GM12892 (cell line): ENCODE measurements at places on chromosomes 4 and X.
A peak's percentile ranks its signal among the peaks of the same experiment; 100 is the strongest.

DNA sequence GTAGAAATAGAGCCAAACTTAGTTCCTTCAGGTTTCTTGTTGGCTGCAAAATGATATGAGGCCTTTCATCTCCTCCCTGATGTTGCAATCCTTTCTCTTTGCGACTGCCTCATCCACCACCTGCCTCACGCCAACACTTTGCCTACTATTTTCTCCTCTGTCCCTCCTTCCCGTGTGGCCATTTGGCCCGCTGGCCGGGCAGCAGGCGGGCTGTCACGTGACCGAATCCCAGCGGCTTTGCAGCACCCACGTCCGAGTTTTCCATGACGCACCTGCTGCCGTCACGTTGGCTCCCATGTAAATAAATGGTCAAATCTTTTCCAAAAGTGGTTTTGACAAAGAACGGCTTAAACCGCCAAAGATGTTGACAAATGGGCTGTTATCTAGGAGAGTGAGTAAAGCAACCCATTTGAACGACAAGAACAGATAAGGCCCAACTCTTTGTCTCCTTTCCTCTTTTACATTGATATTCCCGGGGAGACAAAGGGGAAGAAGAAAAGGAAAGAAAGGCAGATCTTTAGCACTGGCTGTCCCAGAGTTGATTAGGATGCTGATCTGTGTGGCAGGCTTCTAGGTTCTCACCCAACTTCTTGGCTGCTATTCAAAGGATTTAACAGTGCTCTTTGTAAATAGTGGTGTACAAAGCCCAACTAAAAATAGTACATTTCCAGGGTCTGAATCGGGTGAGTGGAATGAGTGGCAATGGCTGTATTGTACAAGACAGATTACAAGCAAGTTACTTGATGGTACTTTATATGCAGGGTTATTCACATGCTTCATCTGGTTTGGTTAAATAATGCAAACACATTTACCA is 174.2 kb upstream of the JADE1 start:
- DNase-seq = no peak

- DNase-seq = no peak
These were observed 144.8 kb downstream of the SPATA18 start for GRCh38 chr4:52195869-52196268.

GRCh38 chr4:10673817-10674369 is 10.7 kb downstream of the CLNK start:
- no peak for DNase-seq

DNA sequence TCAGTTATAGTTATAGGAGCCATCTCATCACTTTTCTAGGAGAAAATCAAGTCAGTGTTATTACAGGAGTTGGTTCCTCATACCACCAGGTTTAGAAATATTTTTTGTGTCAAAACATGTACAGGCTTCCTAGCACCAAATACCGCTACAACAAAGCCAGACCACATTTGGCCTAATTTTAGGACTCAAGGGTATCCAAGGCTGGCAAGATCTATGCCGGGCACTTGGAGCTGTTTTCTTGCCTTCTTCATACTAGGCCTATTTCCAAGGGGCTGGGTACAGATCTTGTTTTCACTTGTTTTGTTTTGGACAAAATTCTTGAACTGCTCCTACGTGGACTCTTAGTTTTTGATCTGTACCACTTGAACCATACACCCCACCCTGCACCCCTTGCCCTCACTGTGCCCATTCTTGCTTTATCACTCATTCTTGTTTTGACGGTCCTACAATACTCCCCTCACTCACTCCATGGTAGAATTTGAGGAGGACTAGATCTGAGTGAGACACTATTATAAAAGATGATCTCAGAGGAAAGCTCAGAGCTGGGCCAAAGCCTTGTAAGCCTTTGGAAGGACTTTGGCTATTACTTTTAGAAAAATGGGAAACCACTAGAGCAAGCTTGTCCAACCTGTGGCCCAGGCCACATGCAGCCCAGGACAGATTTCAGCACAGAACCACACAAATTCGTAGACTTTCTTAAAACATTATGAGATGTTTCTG is 17.7 kb upstream of the TMEM144 start:
- DNase-seq = no peak

GRCh38 chr4:139950568-139950967 is 203.4 kb downstream of the MAML3 start:
- DNase-seq = peak; percentile 9

GRCh38 chrX:47026198-47026597 is 52.0 kb upstream of the RGN start:
- no peak for DNase-seq

- no peak for DNase-seq
These were observed 75.9 kb downstream of the LIMCH1 start for GRCh38 chr4:41613821-41614220.

DNA sequence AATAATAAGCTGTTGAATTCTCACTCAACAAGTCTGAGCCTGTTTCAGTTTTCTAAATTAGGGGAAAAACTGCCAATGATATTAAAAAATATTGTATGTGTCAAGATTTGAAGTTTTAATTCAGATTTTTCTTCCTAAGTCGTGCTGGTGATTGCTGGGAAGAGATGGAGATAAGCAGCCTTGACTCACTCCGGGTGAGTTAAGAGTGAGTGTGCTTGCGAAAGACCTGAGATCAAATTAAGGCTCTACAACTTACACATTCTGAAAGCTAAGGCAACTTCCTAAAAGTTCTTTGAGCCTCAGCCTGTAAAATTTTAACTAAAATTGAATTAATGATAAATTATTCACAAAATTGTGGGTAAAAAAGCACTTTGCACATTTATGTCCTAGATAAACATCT is 1441.2 kb downstream of the PCDH7 start:
- no peak for DNase-seq

GRCh38 chr4:151291485-151291884 is 14.5 kb downstream of the PRSS48 start:
- DNase-seq = no peak

DNA sequence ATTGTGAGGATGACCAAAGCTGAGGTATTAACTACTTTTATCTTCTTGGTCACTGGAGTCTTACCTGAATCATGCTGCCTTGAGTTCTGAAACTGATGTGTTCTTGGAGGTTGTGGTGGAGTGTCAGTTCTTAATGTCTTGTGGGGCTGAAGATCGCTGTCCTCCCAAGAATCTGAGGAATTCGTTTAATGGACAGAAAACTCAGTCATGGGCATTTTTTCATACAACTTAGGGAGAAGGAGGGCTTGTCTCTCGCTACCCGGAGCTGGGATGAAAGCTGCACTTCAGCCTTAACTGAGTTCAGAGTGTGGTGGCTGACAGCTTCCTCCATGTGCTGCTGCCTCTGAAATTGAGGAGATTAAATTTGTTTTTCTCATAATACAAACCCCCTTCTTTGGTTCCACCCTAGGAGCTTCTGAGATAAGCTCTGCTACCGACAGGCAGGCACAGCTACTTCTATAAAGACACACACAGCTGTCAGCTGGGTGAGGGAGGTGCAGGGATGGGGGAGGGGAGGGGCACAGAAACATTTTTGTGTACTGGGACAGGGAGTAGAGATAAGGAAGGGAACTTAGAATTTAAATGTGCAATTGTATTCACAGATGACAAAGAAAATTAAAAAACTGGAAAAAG is 30.8 kb downstream of the RBBP7 start:
- no peak for DNase-seq

DNA sequence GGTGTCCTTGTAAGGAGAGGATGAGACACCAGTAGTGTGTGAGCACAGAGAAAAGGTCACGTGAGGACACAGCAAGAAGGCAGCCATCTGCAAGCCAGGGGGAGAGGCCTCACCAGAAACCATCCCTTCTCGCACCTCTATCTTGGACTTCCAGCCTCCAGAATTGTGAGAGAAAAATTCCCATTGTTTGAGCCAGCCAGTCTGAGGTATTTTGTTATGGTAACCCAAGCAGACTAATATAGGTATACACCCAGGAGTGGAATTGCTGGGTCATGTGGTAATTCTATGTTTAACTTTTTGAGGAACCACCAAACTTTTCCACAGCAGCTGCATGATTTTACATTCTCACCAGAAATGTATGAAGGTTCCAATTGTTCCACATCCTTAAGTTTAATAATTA is 25.6 kb downstream of the ZDHHC9 start:
- DNase-seq = no peak

GRCh38 chr4:155572106-155572703 is 94.4 kb upstream of the GUCY1A1 start:
- no peak for DNase-seq

DNA sequence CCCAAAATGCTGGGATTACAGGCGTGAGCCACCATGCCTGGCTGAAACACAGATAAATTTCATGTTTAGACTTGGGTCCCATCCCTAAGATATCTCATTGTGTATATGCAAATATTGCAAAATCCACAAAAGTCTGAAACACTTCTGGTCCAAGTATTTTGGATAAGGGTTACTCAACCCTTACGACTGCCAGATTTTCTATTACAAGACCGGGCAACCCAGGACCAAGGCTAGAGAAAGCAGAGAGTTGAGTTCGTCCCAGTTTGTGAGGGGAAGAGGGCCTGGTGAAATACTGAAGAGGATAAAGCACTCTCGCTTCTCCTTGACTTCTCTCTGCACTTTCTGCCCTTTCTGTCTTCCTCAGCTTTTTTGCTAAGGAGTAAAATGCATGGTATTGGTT is 34.5 kb downstream of the ZFX start:
- DNase-seq = no peak

GRCh38 chrX:107728371-107729099 is 47.1 kb downstream of the TSC22D3 start:
- no peak for DNase-seq

- no peak for DNase-seq
These were observed 1.5 kb upstream of the TACR3 start for GRCh38 chr4:103721251-103721650.

GRCh38 chr4:56261027-56261426 is 126.3 kb downstream of the AASDH start:
- DNase-seq = no peak

- peak; percentile 37 for DNase-seq
These were observed 78.0 kb upstream of the DRD5 start for GRCh38 chr4:9703391-9703790.

DNA sequence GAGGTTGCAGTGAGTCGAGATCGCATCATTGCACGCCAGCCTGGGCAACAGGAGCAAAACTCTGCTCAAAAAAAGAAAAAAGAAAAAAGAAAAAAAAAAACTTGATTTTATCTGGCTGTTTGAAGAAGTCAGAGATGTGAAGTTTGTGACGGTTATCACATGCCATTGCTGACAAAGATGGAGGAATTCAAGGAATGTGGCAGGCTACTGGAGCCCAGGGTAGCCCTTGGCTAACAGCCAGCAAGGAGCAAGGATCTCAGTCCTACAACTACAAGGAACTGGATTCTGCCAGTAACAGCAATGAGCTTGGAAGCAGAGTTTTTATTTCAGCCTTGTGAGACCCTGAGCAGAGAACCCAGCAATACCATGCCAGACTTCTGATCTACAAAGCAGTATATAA is 24.3 kb upstream of the TET2 start:
- DNase-seq = no peak

- no peak for DNase-seq
These were observed 269.6 kb downstream of the DKK2 start for GRCh38 chr4:106766519-106766918.
